Ovary (tissue), 10 donors: ENCODE measurements at places on chromosomes 3 and 15. TPM values are rescaled to one million over a fixed set of nuclear protein-coding genes. Genes with fewer than 3 reads are reported as not detected.

The CKMT1A gene
- 0.92 TPM for total RNA-seq

DNA sequence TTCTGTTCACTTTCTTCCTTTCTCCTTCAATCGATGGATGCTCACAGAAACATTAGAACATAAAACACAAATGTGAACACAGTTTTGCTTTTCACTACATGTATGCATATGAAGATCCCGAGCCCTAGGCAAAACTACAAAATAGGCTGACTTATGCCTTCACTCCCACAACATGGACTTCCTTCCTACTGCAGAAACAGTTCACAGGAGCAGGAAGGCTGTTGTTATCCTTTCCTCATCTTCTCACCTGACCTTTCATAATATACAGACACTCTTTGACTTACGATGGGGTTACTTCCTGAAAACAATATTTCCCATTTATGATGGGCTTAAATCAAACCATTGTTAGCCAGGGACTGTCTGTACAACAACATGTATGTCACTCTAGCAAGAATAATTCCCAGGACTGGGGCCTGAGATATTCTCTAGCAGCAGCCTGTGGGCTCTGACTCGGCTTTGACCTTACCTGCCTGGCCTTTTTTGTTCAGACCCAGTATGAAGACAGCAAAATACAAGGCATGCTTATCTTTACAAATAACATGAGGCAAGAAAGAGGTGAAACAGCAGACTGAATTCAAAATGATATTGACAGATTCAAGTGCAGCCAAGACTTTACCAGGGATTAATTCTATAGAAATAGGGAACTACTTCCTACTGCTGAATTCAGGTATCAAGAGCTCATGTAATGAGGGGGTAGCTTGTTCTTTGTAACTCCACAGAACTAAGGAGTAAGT lies 51.8 kb upstream of the PLXND1 start:
- H3K27me3 ChIP-seq, result no peaks in the 10 kb centered on the region
- DNase-seq, result no peak
- H3K4me1 ChIP-seq, result peaks cover 9% of the 10 kb centered on the region
- H3K4me3 ChIP-seq, result no peak overlapping the region
- no peak overlapping the region for H3K27ac ChIP-seq

DNA sequence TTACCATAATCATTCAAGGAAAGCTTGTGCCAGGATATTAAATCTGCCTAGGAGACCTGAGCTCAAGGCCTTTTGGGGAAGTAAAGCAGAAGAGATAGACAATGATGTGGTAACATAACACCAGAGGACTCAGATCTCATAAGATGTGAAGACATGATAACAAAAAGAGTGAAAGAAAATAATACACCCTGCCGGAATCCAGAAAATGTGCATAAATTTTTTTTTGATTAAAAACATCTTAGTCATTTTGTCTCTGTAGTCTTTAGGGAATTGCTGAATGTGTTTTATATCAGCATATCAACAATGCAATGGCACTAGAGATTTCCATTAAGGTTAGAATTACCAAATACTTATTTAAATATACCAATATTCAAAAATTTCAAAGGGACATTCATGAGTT lies 326.8 kb upstream of the ROBO1 start:
- H3K27ac ChIP-seq, result no peak overlapping the region
- no peak overlapping the region for H3K4me3 ChIP-seq
- no peaks in the 10 kb centered on the region for H3K36me3 ChIP-seq
- H3K4me1 ChIP-seq, result no peaks in the 10 kb centered on the region
- H3K27me3 ChIP-seq, result no peaks in the 10 kb centered on the region

DNA sequence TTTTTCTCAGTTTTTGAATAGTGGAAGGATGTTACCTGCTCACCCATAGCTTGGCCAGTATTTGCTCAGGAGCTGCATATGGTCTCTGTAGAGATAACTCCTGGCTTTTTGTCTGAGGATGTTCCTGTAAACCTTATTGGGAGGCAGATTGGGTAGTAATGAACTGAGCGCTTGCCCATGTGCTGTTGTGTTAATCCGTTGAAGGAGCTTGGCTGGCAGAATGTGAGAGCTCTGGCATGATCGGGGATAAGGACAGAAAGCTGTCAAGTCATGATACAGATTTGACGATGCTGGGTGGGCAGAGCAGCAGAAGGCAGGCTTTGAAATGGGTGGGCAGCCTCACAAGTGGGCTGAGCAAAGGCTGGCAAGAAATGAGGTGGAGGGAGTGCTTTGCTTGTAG lies 27.4 kb downstream of the SH3GL3 start:
- H3K4me3 ChIP-seq, result no peak overlapping the region
- no peaks in the 10 kb centered on the region for H3K4me1 ChIP-seq
- H3K27ac ChIP-seq, result no peak overlapping the region
- H3K27me3 ChIP-seq, result no peaks in the 10 kb centered on the region
